Activated T-cell treated with anti-CD3 and anti-CD28 coated beads, Interleukin-2, amount 50 U/mL, for 4 hours (primary cell): ENCODE measurements at places on chromosomes 7 and 10. TPM values are rescaled to one million over a fixed set of nuclear protein-coding genes. Genes with fewer than 3 reads are reported as not detected.

RBP4 gene
- total RNA-seq: 1.4 TPM

ARMC3 gene
- not detected for total RNA-seq

- DNase-seq: peak; percentile 51
These were observed 101.6 kb downstream of the CCSER2 start for GRCh38 chr10:84429926-84430520.

DNA sequence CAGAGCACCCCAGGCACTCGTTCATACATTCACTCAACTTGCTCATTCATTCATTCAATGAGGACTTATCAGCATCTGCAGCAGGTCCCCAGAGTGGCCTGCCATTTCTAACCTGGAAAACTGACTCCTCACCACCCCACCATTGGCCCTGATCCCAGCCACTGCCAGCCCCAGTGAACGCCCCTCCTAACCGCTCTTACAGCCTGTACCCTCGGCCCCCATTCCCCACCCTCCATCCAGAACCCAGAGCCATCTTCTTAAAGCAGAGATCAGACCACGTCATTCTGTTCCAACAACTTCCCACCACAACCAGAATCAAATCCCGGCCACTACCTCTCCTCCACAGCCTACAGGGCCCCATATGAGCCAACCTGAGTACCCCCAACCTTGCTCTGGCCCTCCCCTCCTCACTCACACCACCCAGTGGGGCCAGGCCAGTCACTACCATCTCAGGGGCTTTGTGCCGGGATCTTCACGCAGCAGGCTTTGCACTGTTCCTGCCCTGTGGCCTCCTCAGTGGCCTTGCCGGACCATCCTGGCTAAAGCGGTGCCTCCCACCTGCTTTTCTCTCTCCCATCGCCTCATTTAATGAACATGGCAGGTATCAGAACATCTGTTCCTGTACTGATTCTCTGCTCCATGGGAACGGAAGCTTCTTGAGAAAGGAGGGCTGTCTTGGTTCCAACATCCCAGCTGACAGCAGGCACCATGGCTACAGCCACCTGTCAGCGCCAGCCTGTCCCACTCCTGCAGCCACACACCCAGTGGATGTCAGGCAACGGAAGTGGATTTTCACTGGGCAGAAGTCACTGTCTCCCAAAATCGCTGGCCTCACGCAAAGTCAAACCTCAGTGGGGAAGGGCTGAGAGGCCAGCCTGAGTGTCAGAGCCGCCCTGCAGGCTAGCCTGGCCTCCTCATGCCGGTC is 45.4 kb downstream of the FAM53B start:
- no peak for DNase-seq

DNA sequence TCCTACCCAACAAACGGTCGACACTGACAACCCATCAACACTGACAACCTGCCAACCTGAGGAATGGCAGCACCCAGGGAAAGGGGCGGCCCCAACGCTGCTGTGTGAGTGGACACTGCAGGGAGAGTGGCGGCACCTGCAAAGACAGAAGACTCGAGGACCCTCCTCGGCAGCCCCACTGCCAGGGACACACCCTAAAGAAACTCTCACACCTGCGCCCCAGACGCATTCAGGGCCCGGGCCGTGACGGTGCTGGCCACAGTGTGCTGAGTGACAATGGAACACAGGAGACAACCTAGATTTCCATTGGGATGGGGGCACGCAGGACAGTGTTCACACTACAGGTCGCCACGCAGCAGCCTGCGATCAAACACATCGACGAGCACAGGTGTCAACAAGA is 3.6 kb downstream of the CAMK2B start:
- no peak for DNase-seq

GRCh38 chr10:43044448-43044921 is 32.4 kb upstream of the RET start:
- no peak for DNase-seq

DNA sequence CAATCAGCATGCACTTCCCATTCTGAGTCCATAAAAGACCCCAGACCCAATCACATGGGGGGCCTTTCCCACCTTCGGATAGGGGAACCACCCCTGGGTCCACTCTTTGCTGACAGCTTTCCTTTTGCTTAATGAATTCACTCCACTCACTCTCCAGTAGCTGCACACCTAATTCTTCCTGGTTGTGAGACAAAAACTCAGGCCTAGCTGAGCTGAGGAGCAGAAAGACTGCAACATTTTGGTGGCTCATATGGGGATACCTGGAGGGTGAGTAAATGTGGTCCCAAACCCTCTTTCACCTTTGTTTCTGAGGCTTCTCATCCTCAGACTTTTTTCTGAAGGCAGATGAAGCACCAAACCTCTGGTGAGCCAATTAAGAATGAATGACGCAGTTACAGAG is 138.1 kb downstream of the WDR11 start:
- no peak for DNase-seq

DNA sequence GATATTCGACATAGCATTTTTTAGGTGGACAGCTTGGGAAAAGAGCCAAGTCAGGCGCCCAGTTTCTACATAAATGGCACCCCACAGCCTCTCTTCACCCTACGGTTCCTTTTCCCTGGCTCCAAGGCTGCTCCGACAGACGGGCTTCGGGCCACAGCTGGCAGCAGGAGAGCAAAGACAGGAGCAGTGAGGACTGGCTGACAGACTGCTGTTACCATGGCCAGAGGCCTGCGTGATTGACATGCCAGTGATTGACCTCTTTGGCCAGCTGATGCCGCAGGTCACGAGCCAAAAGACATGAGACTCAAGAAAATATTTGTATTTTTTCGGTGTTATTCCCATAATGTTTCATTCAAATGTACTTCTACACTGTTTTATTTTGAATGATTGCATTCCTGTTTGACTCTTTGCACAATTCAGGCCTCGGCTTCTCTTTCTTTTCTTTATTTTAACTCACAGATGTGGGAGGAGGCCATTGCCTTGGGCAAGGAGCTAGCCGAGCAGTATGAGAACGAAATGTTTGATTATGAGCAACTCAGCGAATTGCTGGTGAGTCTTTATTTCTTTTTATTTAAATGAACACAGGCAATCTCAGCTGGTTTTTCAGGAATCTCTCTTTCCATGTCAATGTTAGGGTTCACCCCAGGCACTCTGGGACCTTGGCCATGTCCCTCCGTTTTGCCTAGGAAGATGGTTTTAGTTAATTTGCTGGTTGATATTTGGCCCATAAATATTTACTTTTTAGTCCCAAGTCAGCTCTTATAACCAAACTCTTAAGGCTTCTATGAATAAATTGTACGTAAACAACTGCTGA is 146.3 kb upstream of the NPS start:
- no peak for DNase-seq

- DNase-seq: no peak
These were observed 207.0 kb upstream of the PRKCQ start for GRCh38 chr10:6787091-6787490.

GRCh38 chr7:74527842-74528241 is 74.1 kb downstream of the GTF2IRD1 start:
- DNase-seq: no peak

- DNase-seq: no peak
These were observed 265.1 kb downstream of the FGFR2 start for GRCh38 chr10:121332829-121333765.
